ENCODE measurements at places on chromosomes 7 and 10.

DNA sequence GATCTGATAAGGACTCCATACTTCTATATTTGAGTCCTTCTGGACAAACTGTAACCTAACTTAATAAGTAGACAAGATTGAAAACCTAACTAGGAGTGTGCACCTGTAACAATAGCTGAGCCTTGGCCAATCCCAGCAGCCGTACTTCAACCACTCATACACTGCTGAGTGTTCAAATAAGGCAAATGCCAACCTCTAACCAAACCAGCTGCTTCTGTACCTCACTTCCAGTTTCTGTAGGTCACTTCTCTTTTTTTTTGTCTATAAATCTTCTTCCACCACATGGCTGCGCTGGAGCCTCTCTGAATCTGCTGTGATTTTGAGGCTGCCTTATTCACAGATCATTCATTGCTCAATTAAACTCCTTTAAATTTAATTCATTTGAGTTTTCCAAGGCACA is 753.2 kb downstream of the DNAJB9 start:
- DNase-seq: no peak

DNA sequence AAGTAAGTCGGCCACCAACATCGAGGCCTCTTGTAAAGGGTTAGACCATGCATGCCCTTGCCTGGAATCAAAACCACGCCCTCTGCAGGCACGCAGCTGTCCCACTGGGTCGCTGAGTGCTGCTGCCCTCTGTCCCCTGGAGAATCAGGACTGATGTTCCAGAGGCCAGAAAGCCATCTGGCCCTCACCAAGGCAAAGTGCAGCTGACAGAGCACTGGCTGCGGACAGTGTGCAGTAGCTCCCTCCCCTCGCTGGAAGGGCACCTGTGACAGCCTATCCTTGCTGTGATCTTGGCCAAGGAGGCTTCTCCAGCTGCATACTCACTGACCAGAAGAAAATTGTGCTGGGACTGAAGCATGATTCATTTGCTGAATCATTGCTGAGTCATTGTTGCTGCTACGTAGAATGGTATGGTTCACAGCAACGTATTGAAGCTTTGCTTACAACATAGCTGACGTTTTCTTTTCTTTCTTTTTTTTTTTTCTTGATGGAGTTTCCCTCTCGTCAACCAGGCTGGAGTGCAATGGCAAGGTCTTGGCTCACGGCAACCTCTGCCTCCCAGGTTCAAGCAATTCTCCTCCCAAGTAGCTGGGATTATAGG is 30.4 kb downstream of the DDC start:
- peak; percentile 94 for DNase-seq

- no peak for DNase-seq
Measured at GRCh38 chr7:36712015-36712414, 12.3 kb downstream of the AOAH start.

DNA sequence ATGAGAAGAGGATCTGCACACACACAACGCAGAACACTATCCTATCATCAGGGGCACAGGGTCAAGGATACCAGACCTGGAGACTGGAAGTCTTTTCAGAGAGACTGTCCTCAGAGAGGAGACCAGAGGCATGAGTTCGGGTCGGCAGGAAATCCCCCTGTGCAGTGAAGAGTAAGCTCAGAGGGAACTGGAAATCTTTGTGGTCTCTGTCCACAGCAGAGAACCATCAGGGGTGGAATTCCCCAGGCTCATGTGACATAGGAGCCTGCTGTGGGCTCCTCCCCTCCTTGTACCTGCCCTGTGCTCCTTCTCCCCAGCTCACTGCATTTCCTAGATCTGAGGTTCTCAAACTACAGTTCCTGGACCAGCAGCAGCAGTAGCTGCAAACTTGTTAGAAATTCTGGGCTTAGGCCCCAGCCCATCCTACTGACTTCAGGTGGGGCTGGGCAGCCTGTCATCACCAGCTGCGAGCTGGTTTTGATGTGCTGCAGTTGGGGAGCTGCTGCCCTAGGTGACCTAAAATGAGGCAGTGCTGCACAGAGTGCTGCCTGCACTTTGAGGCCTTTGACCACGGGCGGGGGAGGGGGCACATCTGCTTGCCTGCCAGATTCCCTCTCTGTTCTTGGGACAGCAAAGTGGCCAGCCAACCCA is 2.4 kb downstream of the ZMIZ2 start:
- DNase-seq: no peak

- no peak for DNase-seq
Measured at GRCh38 chr7:111363099-111363498, 199.2 kb downstream of the IMMP2L start.

GRCh38 chr7:2259480-2259879 is 17.5 kb downstream of the NUDT1 start:
- no peak for DNase-seq

Data from SHP77 (cell line).